DMS 273 treated with DMSO at 0.1 percent for 48 hours (cell line): ENCODE measurements at places on chromosomes 1 and 21.

- DNase-seq, result peak; percentile 80
Measured at GRCh38 chr1:234610666-234611224, 767 bp upstream of the IRF2BP2 start.

DNA sequence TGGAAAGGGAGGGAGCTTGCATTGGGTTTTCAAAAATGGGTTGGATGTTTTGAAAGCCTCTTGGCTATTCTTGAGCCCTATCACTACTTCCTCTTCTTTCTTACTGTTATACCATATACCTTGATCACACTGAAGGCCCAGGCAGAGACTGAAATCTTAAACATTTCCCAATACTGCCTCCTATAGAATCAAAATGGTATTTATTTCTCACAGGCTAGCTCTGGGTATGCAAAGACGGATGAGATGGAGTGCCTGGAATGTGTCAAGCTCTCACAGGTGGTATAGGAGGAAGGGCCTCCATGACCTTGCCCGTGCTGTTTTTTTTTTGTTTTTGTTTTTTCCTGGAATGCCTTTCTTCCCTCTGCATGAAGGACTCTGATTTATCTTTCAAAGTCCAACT lies 268.4 kb upstream of the USP24 start:
- no peak for DNase-seq

- no peak for DNase-seq
Measured at GRCh38 chr1:98280049-98280448, 359.2 kb upstream of the DPYD start.

DNA sequence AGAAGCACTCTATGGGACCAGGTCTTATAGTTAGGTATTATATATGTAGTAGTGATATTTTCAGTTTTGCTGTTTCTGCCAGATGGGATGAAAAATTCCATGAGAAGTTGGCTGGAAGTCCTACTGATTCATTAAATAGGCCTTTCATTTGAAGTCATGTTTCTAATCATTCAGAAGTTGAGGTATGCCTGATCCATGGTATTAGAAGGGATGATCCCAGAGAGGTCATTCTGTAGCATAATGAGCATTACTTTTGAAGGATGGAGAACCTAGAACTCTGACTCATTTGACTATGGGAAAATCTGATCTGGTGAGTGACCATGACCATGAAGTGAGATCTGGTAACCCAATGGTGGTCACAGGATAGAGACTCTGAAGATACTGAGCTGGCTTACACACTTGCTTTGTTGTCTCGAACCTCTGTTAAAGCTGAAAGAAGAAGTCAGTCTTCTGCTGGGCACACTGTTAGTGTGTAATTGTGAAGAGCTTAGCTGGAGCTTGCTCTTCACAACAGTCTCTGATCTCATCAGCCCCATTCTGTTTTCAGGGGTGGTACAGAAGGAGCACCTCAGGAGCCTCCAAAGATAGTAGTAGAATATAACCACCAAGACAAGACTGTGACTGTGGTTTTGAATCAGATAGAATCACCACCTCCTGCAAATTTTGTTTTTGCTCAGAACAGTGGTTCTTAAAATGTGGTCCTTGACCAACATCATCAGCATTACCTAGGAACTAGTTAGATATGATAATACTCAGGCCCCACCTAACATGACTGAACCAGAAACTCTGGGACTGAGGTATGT lies 9.0 kb downstream of the MGST3 start:
- DNase-seq, result no peak

- DNase-seq, result no peak
Measured at GRCh38 chr1:193437785-193438184, 251.4 kb upstream of the B3GALT2 start.

DNA sequence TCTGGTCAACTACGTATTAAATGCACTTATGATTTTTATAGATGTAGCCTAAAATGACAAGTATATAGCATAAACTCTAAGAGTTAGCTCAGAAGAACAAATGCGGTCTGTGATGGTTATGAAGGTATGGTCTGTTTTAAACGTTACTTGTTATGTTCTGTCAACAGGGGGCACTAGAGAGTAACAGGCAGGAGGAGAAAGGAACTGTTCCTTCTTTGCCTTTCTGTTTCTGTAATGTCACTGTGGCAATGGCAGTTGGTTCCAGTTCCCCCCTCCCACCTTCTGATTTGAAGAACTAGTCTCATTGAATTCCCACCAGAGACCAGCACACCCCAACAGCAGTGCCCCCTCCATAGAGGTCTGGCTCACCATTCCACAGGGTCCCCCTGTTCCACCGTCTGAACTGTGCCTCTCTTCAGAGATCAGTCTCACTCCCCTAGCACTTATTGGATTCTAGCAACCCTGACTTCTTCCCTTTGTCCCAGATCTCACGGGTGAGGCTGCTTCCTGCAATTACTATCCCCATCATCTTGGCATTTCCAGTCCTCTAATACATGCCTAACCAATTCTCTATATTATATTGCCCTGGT lies 14.0 kb downstream of the KRTAP24-1 start:
- no peak for DNase-seq

GRCh38 chr1:59146651-59147358 lies 150.1 kb upstream of the FGGY start:
- DNase-seq, result no peak

DNA sequence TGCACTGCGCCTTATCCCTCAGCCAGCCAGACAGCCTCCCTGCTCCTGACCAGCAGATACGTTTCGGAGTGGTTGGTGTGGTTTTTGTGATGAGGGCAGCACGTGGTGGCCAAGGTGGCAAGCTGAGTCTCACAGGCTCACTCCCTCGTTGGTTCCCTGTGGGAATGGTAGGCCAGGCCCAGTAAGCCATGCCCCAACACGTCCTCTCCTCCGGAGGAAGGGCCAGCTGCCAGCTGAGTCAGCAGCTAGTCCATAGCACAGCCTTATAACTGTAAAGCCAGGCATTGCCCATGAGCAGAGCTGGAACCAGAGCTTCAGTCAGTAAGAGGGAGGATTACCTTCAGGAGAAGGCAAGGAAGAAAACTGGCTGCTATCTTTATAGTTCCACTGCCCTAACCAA lies 29.5 kb downstream of the SZRD1 start:
- peak; percentile 89 for DNase-seq

- DNase-seq, result no peak
Measured at GRCh38 chr1:2460996-2461751, 14.9 kb upstream of the PLCH2 start.

DNA sequence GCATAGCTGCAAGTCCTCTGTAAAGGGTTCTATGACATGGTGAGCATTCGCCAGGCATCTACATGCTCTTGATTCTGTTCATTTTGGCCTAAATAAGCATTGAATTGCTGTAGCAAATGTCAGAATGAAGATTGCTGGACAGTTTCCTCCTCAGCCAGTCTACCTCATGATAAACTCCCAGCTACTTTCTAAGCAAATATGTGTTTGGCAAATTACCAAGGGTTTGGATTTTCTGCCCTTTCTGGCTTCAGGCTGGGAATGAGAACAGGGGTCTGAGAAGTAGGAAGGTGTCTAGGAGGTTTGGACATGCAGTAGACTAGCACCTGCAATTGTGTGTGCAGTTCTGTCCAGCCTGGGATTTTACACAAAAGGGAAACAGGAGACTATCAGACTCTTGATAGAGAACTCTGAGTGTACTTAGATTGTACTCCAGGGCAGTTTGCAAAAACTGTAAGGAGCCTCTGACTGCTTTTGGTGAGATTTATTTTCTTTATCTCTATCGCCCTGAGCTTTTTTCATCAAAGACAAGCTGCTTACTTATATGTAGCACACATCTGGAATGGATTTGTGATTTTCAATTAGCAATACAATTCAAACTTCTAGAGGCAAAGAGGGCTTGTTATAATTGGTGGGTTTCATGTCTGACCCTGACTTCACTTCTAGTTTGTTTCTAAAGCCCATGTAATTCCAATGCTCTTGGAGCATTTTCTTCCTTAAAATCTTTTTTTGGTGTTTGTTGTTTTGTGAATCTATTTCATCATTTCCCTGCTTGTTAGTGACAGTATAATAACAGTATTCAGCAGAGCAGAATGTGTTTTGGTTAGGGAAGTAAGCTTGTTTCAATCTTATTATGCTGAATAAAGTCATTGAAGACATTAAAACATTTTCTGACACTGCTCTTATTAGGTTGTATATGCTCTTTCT lies 150.8 kb downstream of the VPS13D start:
- no peak for DNase-seq

- no peak for DNase-seq
Measured at GRCh38 chr1:48608882-48609281, 136.9 kb upstream of the SPATA6 start.

GRCh38 chr1:17912491-17912890 lies 157.4 kb downstream of the ACTL8 start:
- DNase-seq, result no peak

DNA sequence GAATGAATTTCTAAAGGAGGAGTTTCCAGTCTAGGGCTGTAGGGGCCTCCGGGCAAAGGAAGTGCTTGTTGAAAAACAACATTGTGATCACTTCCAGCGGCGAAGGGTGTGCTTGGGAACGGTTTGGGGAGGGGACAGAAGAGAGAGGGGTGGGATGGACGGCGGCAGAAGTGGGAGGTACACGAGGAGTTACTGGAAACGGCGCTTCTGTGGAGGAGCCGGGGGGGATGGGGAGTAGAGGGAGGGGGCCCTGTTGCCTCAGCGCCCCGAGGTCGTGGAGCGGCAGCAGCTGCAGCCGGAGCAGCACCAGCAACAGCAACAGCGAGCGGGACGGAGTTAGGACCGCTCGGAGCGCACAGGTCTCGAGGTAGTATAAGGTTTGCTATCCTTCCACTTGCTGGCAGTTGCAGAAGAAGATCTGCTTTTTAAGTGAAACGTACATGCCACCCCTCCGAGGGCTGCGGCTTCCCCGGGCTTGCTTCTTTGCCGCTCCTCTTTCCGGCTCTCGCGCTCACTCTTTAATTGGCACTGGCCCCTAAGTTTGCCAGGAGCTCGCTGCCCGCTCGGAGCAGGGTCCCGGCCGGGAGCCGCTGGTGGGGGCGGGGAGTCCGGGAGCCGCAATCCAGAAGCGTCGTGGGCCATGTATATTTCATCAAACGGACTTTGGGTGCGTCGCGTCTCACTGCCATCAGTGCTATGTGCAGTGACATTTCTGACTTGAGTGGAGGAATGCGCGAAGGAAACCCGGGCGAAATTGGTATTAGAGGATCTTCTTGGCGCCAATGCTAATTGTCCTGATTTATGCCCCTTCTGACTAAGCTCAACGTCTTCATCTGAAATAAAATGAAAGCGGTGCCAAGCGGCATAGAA lies 771 bp upstream of the NTNG1 start:
- DNase-seq, result no peak

GRCh38 chr21:44263221-44263760 lies 1.6 kb upstream of the DNMT3L start:
- no peak for DNase-seq

DNA sequence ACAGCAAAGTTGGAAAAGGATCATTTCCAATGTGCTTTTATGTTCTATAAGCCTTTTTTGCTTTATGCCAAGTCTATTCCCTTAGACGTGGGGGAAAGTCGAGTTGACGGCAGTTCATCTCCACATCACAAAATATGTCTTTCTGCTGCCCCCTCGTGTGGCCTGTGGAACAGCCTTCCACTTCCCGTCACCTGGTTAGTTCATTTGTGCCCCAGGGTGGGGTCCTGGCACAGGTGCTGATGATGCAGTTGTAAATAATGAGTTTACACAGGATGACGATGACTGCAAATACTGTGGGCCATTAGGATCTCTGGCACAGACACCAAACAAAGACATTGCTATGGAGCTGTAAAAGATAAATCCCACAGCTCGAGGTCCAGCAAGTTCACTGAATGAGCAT lies 10.0 kb upstream of the OTUD3 start:
- DNase-seq, result no peak
